ENCODE measurements at places on chromosomes 11 and 22.

DNA sequence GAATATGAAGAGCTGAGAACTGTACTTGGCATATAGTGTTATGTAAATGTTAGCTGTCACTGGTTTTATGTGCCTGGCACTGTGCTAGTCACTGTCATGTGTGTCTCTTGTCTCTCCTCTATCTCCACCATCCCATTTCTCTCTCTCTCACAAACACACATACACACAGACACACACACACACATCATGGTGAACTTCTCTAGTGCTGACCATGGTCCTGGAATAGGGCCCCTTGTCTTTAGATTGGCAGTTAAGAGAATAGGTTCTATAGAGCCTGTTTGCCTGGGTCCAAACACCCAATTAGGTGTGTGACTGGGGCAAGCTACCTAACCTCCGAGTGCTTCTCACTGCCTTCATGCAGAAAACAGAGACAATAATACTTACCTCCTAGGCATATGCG lies 109.7 kb upstream of the NARS2 start:
- DNase-seq: no peak

GRCh38 chr11:70504246-70505020 lies 106.1 kb downstream of the CTTN start:
- DNase-seq: no peak

DNA sequence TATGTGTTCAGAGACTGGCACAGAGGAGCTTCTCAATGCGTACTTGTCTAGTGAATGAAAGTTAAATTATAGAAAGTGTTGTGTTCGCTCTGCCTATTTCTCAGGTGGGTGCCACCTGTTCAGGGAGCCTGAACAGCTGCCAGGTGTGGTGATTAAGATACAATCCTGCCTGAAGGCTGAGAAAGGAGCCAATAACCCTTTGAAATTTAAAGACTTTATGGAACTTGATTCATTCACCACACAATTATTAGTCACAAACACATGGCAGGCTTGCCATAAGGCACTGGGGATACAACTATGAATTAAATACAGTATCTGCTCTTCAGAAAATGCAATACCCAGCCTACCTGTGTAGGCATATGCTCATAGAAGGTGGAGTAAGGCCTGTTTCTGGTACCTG lies 92.9 kb upstream of the AMOTL1 start:
- no peak for DNase-seq

- DNase-seq: no peak
These were observed 1.2 kb upstream of the TSSK2 start for GRCh38 chr22:19129871-19130270.

- DNase-seq: no peak
These were observed 25.1 kb downstream of the TOM1 start for GRCh38 chr22:35324762-35325161.

- no peak for DNase-seq
These were observed 30.7 kb downstream of the PHF21B start for GRCh38 chr22:44979154-44979553.

GRCh38 chr22:26432619-26433311 lies 3.7 kb downstream of the ASPHD2 start:
- no peak for DNase-seq

- DNase-seq: no peak
These were observed 93.9 kb downstream of the RASSF10 start for GRCh38 chr11:13102865-13103539.

- DNase-seq: no peak
These were observed 5.4 kb downstream of the RNF121 start for GRCh38 chr11:71934213-71934612.

GRCh38 chr11:114167771-114168448 lies 108.4 kb downstream of the ZBTB16 start:
- no peak for DNase-seq

GRCh38 chr22:32733196-32733768 lies 68.2 kb upstream of the TIMP3 start:
- no peak for DNase-seq

DNA sequence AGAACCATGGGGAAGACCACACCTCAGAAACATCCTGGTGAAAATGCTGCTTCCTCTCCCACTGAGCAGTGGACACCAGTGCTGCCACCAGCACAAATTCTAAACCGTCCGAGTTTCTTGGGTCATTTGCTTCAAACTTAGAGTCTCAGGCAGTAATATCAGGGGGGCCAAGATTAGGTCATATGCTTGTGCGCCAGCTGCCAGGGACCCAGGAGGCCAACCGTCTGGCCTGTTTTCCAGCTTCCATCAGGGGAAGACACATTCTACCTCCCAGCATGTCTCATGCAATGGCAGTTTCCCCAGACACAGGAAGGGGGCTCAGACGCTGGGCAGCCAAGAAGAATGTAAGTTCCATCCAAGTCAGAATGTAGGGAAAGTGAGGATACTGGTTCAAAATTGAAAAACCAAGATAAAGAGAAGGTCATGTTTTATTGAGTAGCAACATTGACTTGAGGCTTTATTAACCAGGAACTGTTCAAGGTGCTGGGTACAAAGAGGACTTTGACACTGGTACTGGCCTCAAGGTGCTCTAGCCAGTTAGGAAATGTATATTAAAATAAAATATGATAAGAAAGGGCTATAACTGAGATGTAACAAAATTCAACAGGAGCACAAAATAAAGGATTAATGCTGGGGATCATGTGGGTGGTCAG lies 59.7 kb upstream of the EED start:
- DNase-seq: no peak

GRCh38 chr22:17764036-17764435 lies 10.2 kb downstream of the BID start:
- DNase-seq: no peak

- no peak for DNase-seq
These were observed 11.8 kb upstream of the IGLL1 start for GRCh38 chr22:23591846-23592245.

GRCh38 chr11:77049026-77049425 lies 14.8 kb downstream of the B3GNT6 start:
- no peak for DNase-seq

DNA sequence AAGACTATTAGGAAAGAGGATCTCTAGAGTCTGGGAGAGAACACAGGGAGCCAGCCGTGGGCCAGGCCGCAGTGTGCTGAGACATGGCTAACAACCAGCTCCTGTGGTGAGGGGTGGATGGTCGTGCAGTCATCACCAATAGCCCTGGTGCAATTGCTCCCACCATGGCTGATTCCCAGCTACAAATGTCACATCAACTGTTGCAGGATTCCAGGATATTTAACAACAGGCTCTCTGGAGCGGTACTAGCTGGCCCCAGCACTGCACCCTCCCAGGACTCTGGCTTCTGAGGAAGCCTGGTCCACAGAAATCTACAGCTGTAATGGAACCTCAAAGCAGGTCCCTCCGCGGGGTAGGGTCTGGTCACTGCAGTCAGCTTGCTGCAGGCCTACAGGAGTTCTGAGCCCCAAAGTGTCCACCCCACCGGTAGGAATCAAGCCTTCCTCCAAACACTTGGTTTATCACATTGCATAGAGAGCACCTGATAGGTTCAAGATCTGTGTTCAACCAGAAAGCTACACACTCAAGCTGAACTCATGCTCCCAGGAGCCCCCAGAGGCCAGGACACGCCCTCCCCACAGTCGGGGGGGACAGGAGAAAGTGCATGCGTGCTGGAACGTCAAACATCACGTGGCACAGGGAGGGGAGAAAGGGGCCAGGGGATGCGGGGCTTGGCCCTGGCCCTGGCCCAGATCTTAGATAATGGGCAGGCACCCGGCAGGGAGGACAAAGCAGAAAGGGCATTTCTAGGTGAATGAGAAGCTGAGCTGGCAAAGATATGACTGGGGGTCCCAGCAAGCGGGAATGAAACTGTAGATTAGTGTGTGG lies 609.0 kb downstream of the TBC1D22A start:
- DNase-seq: no peak

DNA sequence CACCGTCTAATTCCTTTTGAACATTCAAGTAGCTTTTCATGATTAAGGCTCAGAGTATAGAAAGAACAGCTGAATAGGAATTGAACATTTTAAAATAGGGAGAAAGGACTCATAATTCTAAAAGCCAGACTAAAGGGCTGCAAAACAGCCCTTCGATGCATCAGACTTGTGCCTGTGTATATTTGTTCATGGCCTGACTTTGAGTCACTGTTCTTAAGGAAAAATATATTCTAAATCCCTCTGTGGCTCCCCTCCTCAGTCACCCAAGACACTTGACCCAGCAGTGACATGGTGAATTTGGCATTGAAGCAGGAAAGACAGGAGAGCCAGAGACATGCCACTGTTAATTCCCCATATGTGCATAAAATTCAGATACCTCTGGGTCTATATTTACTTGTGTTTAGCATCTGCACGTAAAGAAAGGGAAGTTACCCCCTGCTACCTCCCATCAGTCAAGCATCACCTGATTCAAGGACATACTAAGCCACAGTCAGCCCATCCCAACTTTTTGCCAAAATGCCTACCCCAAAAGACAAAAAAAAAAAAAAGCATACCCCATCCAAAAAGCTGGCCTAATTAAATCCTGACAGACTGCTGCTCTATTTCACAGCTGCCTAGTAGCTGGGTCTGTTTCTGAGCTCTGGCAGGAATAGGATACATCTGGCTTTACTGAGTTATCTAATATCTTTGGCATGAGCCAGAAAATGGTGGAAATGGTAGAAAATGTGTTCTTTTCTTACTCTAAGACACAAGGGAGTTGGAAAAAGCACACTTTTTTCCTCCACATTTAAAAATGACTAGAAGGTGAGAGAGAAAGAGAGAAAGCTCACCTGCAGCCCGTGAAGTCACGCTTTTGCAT lies 93.5 kb downstream of the COMMD9 start:
- DNase-seq: no peak

DNA sequence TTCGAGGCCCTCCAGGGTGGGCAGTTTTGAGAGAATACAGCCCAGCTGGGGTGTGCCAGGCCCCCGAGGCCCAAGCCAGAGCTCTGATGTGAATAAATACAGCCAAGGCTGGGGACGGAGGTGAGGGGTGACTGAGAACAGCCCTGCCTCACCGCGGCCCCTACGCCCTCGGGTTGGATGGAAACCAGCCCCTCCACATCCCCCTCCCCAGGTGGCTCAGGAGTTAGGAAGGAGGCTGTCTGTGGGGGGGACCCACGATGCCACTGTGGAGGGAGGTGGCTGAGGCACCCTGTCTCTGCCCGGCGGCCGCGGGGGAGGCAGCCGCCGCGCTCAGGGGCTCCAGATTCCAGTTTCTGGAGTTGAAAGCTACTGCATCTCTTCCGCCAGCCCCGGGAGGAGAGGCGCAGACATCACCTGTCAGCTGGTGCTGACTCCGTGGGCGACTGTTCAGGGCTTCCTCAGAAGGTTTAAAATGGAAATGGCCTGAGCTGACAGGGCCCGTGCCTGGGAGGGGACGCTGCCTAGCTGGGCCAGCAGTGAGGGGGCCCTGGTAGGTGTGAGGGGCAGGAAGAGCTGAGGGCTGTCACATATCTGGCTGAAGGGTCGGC lies 1.4 kb downstream of the FLRT1 start:
- DNase-seq: no peak

- DNase-seq: no peak
These were observed 393.5 kb downstream of the TENM4 start for GRCh38 chr11:79047321-79047720.

GRCh38 chr11:79212741-79213190 lies 228.1 kb downstream of the TENM4 start:
- DNase-seq: no peak

GRCh38 chr22:37843741-37844089 lies 419 bp downstream of the ANKRD54 start:
- peak; percentile 47 for DNase-seq
